ENCODE measurements at places on chromosomes 4 and X.

- peak; percentile 10 for DNase-seq
Observed at GRCh38 chrX:16222151-16222550, 54.9 kb downstream of the MAGEB17 start.

GRCh38 chr4:81454499-81454898, 17.2 kb downstream of the RASGEF1B start:
- peak; percentile 87 for DNase-seq

GRCh38 chr4:181637186-181638105, 605.8 kb upstream of the TENM3 start:
- DNase-seq: no peak

DNA sequence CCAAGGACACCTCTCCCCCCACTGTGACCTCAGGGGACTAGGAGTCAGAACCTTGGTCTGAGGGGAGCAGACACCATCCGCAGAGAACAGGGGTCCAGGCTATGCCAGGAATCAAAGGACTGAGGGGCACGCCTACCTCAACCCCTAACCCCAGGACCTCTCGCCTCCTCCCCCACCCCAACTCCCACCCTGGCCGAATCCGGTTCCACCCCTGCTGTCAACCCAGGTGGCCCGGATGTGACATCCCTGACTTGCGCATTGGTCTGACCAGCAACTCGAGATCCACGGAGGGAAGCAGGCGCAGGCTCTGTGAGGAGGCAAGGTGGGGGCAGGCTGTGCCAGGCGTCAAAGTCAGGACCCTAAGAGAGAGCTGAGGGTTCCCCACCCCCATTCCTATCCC, 468 bp upstream of the MAGEA4 start:
- no peak for DNase-seq

- no peak for DNase-seq
Observed at GRCh38 chrX:110404376-110404775, 45.7 kb downstream of the RTL9 start.
